ENCODE measurements at places on chromosomes 3 and 15.

DNA sequence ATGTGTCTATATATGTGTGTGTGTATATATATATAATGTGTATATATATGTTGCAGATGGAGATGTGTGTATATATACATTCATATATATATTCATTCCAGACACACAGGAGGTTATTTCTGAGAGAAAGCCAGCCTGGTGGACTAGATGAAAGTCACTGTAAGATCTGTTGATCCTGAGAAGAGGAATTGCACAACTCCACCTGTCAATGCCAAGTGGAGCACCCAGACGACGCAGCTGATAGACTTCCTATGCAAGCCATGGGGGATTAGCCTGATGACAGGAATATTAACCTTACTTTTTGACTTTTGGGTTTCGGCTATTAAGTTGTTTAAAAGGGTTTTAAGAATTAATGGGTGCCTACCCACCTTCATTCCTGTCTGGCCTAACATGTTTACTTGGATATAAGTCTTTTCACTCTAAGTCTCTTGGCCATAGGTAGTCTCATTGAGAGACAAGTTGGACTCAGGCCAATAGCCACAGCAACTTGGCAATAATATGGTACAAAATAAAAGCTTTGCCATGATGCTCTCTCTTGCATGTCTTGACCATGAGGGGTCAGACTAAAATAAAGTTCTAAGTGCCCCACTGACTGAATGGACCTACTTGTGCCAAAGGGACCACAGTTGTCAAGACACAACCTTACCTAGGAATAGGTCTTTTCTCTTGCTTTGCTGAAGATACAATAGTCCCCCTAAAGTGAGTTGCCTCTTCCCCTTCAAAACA lies 35.9 kb upstream of the GOLGA6L2 start:
- DNase-seq = no peak

GRCh38 chr3:13016721-13017255 lies 56.4 kb downstream of the IQSEC1 start:
- no peak for DNase-seq

- no peak for DNase-seq
Observed at GRCh38 chr3:46997453-46998091, 18.1 kb downstream of the NBEAL2 start.

- DNase-seq = no peak
Observed at GRCh38 chr3:171640520-171641412, 169.5 kb downstream of the PLD1 start.

- DNase-seq = no peak
Observed at GRCh38 chr15:69807721-69808120, 290.0 kb downstream of the TLE3 start.

DNA sequence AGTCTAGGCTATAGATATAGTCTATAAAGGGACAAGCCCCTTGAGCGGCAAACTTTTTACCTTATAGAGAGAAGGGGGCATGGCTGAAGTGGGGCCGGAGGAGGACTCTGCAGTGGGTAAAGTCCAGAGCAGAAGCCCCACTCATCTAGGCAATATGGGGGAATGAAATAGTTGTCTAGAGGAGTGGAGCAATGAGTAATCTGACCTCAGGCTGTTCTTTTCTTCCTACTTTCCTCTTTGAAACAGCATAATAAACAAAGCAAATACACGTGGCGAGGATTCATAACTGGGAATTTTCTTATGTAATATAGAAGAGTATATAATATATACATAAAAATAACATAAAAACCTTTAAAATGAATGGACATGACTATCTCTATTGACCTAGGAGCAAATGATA lies 546.4 kb upstream of the ZNF385D start:
- no peak for DNase-seq

GRCh38 chr3:59450946-59451763 lies 401.3 kb upstream of the CFAP20DC start:
- no peak for DNase-seq

DNA sequence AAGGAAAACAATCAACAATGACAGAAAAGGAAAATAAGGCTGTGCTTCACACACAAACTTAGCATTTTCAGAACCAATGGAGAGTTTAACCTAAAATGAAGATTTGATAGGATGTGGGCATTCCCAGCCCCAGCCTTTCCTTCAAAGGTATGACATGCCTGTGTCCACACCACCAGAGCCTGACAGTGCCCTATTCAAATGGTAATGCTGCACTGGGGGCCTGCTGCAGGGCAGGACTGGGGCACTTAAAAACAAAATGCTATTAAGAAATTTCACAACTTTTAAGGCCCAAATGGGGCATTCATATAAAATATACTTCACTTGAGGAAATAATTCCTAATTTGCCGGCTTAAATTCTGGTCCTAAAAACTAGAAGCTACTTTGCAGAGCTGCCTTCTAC lies 30.9 kb upstream of the TKT start:
- DNase-seq = no peak

GRCh38 chr15:66356077-66356358 lies 467 bp downstream of the TIPIN start:
- no peak for DNase-seq

DNA sequence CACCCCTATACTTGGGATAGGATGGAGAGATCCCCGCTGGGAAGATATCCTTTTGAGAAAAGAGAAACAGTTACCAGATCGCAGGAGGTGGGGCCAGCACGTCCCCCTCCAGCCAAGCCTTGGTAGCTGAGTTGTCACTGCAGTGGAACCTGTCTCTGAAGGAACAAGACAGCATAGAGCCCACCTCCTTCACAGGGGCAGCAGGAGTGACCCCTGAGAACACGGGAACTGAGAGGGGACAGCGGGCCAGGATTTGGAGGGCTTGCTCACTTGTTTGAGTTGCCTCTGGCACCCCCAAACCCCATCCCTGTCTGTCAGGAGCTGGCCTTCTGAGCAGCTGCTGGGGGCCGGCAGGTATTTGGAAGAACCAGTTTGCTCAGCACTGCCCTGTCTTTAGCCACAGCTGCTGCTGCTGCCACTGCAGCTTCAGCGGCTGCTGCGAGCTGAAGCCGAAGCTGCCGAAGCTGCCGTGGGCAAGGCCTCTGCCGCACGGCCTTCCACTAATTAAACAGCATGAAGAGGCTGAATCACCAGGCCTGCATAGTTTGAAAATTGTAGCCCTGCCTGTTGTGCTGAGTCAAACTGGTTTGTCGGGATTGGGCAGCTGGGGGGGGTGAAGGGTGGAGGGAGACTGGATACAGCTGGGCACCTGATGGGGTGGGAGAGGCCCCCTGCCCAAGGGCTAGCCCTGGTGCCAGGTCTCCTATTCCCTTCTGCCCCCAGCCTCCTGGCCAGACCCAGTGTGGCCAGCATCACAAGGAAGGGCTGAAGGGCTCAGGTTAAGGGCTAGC lies 4.0 kb downstream of the EPHB3 start:
- DNase-seq = no peak

DNA sequence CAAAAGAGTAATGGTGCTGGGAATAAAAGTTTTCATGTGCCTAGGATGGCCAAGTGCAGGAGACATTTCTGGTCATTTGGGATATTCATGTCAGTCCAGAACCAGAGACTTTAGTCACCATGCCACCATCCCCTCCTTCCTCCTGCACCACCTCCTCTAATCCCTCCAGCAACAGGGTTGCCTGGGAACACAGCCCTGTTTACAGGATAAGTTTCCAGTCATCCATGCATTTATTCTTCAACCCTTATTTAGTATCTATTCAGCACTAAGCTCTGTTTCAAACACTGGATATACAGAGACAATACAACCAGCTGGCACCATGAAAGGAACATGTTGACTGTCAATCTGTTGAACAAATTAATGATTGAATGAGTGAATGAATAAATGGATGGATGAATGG lies 211.7 kb downstream of the CLSTN2 start:
- no peak for DNase-seq

GRCh38 chr15:33894193-33894592 lies 74.1 kb upstream of the CHRM5 start:
- DNase-seq = no peak

- DNase-seq = no peak
Observed at GRCh38 chr15:31472636-31473384, 146.2 kb downstream of the KLF13 start.

- DNase-seq = no peak
Observed at GRCh38 chr3:46416125-46416810, 9.2 kb downstream of the CCRL2 start.

DNA sequence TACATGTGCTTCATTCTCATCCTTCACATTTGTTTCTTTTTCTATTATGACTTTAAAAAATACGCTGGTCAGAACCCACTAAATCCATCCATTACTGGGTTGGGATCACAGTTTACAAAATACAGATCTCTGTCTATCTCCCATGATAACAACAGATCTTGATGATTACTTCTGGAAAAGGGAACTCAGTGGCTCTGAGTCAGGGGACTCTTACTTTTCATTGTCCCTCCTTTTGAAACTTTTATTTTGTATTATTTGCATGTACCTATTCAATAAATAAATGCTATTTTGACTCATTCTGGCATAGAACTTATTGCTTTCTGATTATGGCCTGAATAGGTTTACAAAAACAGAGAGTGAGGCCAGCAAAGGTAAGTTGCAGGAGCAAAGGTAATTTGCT lies 11.6 kb upstream of the RASGRP1 start:
- no peak for DNase-seq

DNA sequence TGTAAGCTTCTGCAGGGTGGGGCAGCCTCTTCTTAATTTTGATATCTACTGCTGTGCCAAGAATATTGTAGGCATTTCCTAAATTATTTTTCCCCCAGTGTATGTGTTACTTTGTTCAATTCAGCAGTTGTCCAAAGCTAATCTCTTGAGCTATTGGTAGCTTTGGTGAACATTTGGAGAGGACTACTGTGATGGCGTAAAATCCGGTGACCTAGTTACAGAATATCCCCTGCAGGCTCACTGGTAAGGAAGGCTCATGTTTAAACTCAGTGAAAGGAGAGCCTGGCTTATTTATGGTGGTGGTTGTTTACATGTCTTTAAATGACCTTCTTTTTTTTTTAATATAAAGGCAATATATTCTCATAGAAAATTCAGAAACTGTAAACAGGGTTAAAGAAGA lies 105.6 kb downstream of the LPP start:
- no peak for DNase-seq

- peak; percentile 82 for DNase-seq
Observed at GRCh38 chr15:92818651-92819277, 81.4 kb upstream of the CHD2 start.

DNA sequence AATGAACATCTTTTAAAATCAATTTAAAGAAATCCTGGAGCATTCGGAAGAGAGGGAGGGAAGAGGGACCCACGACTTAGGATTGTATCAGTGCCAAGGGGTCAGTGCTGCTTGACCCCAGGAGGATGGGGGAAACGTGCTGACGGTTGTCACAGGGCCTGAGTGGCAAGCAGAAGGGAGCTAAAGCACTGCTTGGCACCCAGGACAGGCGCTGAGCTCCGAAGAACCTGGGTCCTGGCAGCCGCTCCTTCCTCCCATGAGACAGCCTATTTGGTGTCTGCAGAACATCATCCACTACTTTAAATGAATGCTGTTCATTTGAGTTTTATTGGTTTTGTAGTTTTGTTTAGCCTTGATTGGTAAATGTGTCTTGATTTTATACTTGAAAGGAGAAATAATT lies 54.5 kb downstream of the RGMA start:
- DNase-seq = no peak

DNA sequence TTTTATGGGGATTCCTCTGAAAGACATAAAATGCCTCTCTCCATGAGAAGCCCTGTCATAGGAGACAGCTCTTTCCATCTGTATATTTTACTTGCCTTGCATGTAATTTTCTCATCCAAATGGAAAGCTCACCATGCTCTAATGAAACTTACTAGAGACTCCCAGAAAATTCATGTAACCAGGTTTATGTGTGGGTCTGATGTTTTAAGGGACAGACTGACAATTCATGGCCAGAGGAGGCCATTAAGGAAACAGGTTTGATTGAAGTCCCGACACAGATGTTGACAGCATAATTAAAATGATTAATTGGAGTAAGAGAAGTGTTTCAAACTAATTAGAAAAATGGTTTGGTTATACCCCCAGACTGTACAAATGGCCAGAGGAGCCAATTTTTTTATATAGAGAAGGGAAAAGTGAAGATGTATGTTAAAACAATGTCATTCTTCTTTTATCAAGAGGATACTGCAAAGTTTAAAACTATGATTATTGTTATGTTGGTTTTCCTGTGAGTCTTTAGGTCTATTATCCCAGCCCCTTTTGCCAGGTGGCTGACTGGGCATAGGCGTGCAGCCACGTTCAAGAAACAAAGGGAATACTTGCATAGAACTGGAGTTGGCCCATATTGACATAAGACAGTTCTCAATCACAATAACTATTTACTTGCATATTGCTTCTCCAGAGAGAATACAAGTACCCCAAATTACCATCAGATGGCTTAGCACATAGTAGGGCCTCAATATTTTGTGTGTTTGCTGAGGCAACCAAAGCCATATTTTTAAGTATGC lies 64.8 kb downstream of the RBMS3 start:
- DNase-seq = no peak

- no peak for DNase-seq
Observed at GRCh38 chr3:76646921-76647562, 392.9 kb upstream of the ROBO2 start.

- no peak for DNase-seq
Observed at GRCh38 chr3:80187981-80188380, 420.2 kb upstream of the ROBO1 start.

GRCh38 chr15:95684693-95685115 lies 645.8 kb upstream of the NR2F2 start:
- no peak for DNase-seq

DNA sequence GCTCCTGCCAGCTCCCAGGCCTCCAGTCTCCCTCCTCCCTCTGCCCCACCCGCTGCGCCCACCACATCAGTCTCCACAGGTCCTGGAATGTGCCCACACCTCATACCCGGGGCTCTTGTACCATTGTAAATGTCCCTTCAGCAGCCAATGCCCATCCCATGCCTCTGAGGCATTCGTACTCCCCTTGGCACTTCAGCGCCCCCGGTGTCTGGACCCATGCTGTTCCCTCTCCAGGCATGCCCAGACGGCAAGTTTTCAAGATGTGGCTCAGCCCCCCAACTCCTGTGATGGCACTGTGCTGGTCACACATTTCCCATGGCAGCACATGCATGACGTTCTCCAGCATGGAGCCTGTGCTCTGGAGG lies 13.3 kb downstream of the PLXND1 start:
- DNase-seq = no peak

GRCh38 chr15:64909546-64909945 lies 2.2 kb upstream of the ANKDD1A start:
- no peak for DNase-seq

- DNase-seq = no peak
Observed at GRCh38 chr3:197249542-197249941, 48.9 kb downstream of the DLG1 start.

GRCh38 chr3:155512867-155513261 lies 219.4 kb upstream of the STRIT1 start:
- DNase-seq = no peak

DNA sequence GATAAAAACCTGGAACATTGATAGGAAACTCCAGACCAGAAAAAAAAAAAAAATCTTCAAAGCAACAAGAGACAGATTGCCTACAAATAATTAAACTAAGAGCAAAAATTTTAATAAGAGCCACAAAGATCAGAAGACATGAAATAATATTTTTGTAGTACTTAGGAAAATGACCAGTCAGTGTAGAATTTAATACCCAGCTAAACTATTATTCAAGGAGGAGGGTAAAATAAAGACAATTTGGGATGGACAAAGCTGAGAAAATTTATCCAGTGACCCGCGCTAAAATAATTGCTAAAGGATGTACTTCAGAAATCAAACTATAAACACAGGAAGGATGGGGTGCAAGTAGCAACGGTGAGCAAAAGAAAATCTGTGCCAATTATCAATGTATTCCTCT lies 133.2 kb downstream of the AQP9 start:
- DNase-seq = no peak

GRCh38 chr15:25705433-25706115 lies 157.6 kb downstream of the ATP10A start:
- no peak for DNase-seq
